NCI-H774 (cell line): ENCODE measurements at places on chromosomes 7 and 10.

DNA sequence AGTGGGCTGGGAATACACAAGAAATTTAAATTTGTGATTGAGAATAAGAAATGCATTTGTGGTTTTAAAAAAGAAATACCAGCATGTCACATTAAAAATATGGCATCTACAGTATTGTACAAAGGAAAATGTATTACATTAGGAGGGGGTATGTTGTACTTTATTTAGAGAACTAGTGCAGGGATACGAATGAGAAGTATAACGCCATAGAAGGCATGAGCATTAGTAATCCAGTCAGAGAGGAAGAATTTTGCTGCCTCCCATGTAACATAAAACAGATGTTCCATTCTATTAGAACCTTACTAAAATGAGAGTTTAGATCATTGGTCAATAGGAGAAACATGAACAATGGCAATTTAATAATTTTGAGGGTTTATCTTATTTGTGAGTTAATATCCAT, 182.2 kb downstream of the ADK start:
- DNase-seq: no peak

DNA sequence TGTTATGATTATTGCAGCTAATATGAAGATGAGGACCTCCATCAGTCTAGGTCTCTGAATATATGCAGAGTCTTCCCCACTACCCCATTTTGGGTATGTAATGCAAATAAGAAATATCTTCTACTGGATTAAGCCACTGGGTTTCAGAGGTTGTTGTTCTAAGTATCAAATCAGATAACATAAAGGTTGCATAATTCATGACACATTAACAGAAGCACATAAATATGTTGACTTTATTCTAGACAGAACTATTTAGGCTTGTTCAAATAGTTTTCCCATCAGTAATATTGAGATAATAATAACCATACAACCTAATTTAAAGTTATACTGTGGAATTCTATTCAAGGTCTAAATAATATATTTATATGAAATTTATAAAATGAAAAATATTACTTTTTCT, 157.1 kb downstream of the ETV1 start:
- no peak for DNase-seq

DNA sequence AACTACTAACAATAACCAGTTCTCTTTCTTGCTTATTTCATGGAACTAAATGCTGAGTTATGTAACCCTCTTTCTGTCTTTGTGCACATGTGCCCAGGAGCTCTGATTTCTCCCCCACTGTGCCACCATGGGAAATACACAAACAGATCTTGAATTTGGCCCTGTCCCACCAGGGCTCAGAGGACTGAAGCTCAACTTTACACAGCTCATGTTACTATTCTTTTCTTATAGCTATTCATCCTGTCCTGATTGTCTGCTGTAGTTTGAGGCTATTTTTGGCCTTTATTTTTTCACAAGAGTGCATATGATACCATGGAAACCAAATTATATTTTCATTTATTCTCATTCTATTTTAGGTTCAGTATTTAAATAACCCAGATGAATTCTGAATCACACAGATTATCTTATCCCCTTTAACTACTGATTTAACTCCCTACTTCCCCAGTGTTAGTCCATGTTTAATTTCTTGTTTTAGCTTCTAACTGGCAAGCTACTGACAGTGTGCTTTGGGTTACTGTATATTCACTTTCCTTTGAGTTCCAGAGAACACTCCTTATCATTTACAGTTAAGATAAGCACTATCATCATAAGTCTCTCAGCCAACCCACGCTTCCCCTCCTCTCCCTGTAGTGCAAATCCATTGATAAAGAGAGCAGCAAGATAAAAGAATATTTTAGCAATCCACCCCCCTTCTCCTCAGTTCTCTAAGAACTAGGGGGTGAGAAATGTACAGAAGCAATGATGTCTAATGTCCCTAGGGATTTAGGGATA, 71.8 kb upstream of the GSDME start:
- no peak for DNase-seq

DNA sequence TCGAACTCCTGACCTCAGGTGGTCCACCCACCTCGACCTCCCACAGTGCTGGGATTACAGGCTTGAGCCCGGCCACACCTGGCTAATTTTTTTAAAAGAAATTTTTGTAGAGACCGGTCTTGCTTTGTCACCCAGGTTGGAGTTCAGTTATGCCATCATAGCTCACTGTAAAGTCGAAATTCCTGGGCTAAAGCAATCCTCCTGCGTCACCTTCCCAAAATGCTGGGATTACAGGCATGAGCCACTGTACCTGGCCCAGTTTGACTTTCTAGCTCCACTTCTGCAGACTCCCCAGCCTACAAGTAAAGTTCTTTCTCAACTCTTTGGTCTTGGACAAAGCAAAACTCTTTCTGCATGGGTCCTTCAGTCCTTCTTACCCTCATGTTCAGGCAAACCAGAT, 214.1 kb downstream of the SKIDA1 start:
- no peak for DNase-seq

DNA sequence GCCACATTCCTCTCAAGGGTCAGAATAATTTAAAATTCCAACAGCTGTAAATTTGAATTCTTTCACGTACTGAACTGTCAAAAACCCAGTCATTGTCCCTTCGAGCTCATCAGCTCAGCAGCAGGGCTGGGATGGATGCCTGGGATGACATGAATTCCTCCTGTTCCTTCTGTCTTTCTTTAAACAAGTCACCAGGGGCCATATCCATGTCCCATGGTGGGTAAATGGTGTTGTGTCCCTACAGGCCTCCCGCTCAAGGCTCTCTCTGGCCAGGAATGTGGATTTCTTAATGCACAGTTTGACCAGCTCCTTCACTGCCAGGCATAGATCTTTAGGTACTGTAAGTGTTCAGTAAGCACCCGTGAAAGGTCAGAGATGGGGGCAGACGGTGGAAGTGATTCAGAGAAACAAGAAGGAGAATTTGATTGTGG, 13.8 kb upstream of the TECPR1 start:
- DNase-seq: no peak

GRCh38 chr10:60155943-60156683, 233.6 kb downstream of the ANK3 start:
- no peak for DNase-seq

- no peak for DNase-seq
These were observed 143.1 kb upstream of the FGFR2 start for GRCh38 chr10:121741248-121741792.

DNA sequence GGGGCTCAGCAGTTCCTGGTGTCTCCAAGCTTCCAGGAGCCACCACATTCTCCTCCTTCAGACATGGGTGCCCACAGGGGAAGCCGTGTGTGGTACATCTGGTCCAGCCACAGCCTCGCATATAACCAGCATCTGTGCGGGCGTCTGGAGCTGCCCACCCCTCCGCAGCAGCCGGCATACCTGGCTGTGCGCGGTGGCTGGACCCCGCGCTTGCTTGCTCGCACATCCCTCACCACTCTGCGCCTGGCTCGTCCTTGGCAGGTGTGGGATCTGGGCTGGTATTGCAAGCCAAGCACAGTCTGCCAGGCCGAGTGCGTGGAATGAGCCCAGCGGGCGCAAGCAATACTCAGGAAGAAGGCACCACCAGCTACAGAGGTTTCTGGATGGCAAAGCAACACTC, 117.7 kb upstream of the MBL2 start:
- no peak for DNase-seq

DNA sequence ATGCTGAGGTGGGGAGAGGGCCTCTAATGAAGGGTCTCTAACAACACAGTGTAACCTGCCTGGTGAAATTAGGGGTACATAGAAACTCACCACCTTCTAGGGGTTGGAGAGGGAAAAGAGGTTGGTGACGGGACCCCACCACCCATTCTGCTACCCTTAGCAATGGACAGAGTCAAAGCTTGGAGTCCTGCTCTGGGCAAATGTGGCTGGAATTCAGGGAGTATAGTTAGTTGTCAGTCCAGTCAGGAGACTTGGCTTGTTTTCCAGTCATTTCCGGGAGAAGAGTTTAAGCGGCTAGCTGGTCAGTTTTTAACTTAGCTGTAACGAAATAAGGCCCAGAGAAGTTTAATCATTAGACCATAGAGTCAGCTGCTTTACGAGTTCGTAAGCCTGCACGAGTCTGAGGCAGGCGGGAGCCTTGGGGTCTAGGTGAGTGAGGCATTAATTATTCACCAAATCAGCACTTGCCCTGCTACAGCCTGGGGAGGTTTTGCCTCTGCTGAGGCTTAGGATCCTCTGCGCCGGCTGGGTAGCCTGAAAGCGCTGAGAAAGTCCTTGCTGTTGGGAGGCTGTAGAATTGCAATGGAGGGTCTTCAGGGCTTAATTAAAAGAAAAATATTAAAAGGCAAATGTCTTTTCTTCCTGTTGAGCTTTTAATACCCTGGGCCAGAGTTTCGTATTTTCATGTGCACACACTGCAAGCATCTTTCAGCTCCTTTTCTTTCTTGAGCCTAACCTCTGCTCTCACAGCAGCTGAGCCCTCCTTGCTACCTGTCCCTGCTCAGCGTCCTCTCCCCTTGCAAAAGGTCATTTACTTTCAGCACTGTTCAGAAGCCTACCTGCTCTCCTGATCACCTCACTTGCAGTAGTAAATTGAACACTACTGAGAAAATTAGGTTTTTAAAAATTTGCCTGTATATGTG, 1.5 kb upstream of the LAMB1 start:
- DNase-seq: no peak

GRCh38 chr10:58782876-58783851, 270.5 kb downstream of the BICC1 start:
- no peak for DNase-seq

- no peak for DNase-seq
These were observed 21.6 kb upstream of the FAM20C start for GRCh38 chr7:170551-171363.

DNA sequence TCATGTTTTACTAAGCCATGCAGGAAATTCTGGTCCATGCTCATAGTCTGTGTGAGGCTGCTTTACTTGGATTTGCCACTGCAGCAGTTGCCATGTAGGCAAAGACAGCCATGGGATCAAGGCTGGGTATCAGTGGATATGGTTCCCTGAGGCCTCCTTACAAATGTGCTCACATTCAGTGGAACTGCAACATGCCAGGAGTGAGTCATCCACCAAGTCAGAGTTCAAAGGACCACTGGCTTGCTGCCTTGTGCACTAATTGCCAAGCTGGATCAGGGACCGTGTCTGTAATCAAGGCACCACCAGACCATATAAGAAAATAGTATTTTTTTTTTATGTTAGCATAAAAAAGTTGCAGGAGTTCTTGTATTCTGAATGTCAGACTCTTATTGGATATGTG, 101.0 kb downstream of the CDCA7L start:
- DNase-seq: no peak

DNA sequence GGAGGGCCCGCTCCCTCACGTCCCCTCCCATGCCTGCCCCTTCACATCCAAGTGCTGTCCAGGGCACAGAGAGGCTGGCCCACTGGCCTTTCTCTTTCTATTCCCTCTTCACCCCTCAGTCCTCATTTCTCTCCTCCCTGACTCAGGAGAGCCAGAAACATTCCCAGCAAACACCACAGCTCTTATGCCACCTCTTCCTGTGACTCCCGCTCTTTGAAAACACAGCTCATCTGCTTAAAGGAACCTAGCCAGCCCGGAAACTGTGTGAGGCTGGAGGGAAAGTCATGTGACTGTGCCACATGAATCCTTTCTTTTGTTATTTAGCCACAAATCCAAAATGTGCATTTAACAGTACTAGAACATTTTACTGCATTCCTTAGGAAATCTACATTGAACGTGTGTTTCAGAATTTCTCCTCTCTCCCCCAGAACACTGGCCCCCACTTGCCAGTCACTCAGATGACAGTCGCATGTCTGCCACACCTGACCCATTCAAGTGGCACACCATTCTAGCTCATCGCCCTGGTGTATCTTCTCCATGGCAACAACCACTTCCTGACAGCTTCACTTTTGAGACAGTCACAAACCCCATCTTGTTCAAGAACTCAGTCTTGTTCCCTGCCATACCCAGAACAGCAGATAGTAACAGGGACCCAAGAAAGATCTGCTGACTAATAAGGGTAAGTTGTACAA, 42.8 kb downstream of the GRB10 start:
- peak; percentile 30 for DNase-seq

DNA sequence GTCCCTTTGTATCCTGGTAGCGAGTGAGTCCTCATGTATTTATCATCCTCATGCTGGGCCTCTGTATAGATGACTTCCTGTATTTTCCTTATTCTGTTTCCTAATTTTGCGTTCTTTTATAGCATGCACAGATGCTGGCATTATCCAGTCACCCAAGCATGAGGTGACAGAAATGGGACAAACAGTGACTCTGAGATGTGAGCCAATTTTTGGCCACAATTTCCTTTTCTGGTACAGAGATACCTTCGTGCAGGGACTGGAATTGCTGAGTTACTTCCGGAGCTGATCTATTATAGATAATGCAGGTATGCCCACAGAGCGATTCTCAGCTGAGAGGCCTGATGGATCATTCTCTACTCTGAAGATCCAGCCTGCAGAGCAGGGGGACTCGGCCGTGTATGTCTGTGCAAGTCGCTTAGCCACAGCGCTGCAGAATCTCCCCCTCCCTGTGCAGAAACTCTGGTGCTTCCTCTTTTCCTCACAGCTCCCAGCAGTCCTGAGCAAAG, 183.1 kb upstream of the PRSS58 start:
- DNase-seq: no peak

- no peak for DNase-seq
These were observed 54.0 kb downstream of the IFIT5 start for GRCh38 chr10:89468191-89468965.

DNA sequence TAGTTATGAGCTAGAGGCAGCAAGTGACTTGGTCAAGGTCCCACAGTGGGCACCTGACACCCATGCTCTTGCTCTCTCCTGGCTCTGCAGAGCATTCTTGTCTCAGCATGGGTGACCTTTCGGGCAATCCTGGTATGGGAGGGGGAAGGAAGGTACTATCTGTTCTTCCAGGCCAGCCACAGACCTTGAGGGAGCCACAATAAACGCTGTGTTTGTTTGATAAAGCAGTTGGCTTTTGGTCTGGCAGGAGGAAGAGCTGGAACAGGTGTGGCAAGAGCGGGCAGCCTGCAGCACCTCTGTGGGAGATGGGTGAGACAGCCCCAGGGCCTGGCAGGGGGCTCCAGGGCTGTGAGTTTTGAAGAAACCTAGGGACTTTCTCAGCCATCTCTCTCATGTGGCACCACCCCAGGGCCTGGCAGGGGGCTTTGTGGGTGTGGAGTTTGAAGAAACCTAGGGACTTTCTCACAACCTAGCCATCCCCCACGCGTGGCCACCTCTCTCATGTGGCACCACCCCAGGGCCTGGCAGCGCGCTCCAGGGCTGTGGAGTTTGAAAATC, 11.4 kb downstream of the CLDN3 start:
- DNase-seq: no peak

GRCh38 chr10:113957013-113957412, 86.7 kb upstream of the ADRB1 start:
- no peak for DNase-seq

GRCh38 chr7:21829731-21830130, 116.0 kb downstream of the CDCA7L start:
- DNase-seq: no peak

- DNase-seq: no peak
These were observed 239.7 kb upstream of the HABP2 start for GRCh38 chr10:113313048-113313602.

GRCh38 chr10:89837165-89838043, 136.0 kb downstream of the KIF20B start:
- DNase-seq: no peak

GRCh38 chr10:42475168-42476098, 162.9 kb downstream of the ZNF33B start:
- no peak for DNase-seq

- no peak for DNase-seq
These were observed 172.3 kb downstream of the CACNB2 start for GRCh38 chr10:18312374-18313139.
